Fibroblast of lung (primary cell): ENCODE measurements at places on chromosomes 11 and 22. TPM values are rescaled to one million over a fixed set of nuclear protein-coding genes. Genes with fewer than 3 reads are reported as not detected.

Gene KCTD14
- total RNA-seq, result 0.33 and 0.77 TPM in 2 replicates

Gene UBQLNL
- under 0.01 and 0.17 TPM in 2 replicates for total RNA-seq

Gene CALCB
- 0.17 and 0.26 TPM in 2 replicates for total RNA-seq

Gene SLC22A9
- not detected in 2 replicates for total RNA-seq

Gene MYRF
- total RNA-seq, result under 0.01 and 0.17 TPM in 2 replicates

Gene CCDC87
- 0.26 and 0.33 TPM in 2 replicates for total RNA-seq

Gene CCDC157
- 1.0 and 1.5 TPM in 2 replicates for total RNA-seq

Gene PPP1R14B
- 121 and 122 TPM in 2 replicates for total RNA-seq
